HCEC 1CT (cell line): ENCODE measurements at places on chromosomes 3 and 15.

GRCh38 chr3:111570404-111571030 is 24.6 kb downstream of the ZBED2 start:
- no peak for DNase-seq

DNA sequence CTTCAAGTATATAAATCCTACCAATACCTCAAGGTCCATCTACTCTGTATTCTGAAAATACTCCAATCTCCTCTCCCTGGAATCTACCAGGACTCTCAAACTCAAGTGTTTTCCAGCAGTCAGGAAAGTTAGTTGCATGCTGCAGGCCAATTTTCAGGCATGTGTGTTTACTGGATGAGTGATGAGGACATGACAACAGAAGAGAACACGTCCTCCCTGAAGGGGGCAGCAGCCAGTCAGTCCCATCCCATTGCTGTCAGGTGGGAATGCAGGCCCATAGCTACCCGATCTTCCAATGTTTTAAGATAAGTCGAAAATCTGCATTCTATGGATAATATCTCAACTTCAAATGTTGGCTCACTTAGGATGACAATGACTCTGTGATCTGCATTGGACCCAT is 496.2 kb downstream of the FHIT start:
- no peak for DNase-seq

DNA sequence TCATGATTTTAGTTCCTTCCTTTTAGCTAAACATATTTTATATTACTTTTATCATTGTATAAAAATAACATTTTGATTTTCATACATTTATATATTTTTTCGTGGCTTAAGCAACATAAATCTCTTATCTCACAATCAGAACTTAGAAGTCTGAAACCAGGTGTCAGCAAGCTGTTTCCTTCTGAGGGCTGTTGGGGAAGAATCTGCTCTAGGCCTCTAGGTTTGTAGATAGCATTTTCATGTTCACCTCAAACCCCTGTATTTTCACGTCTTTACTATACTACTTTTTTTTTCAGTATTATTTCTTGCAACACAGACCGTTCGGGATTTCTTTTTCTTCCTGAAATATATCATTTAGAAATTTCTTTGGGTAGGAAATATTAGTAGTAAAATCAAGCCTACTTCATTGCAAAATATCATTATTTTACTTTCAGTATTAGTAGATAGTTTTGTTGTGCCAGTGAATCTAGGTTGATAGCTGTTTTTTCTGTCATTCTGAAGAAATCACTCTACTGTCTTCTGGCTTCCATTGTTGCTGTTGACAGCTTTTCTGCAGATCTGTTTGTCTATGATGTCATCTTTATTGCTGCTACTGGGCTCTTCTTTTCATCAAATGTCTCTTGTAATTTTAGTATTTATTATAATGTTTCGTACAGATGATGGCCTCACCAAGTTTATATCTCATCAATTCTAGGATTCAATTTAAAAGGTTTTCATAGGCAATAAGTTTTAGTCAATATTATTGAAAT is 756.3 kb downstream of the VGLL3 start:
- DNase-seq, result no peak

GRCh38 chr15:80816936-80817335 is 37.8 kb downstream of the CEMIP start:
- DNase-seq, result no peak

- no peak for DNase-seq
Observed at GRCh38 chr3:3110299-3110630, at the start of gene IL5RA. IL5RA (minus strand) TSS chr3:3110374; CDS start chr3:3104984, 5,390 bp downstream.

DNA sequence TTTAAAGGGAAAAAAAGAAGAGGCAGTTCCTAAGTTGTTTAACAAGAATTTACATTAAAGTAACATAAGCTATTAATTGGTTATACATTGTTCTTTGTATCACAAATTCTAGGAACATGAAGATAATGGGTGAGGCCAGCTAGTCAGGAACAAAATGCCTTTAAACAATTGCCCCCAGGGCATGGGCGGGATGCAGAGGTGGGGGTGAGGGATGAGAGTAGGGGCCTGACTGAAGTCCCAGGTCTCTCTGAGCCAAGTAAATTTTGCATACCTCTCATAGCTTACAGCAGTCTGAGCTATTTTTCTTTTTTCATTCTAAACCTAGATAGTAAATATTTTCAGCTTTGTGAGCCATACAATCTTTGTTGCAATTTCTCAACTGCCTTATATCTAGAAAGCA is 77.8 kb upstream of the RNU6-1 start:
- DNase-seq, result no peak

DNA sequence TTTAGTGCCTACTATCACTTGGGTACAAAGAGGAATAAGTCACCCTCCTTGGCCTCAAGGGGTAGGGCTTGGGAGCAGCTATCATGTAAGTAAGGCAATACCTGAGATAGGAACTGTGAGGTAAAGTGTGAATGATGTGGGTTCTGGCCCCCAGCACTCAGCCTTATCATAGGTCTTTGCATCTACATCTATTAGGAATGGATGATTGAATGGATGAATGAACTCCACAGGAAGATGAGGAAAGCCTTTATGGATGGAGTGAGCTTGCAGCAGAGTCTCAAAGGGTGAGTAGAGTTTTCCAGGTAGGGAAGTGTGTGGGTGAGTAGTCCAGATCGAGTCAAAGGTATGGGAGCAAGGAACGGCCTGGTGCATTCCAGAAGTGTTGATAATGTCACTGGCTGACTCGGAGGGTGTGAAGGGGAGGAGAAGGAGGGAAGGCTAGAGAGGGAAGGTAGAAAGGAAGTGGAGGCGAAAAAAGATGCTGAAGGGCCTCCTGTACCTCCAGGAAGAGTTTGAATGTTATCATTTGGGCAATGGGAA is 13.1 kb upstream of the ABHD2 start:
- DNase-seq, result no peak

DNA sequence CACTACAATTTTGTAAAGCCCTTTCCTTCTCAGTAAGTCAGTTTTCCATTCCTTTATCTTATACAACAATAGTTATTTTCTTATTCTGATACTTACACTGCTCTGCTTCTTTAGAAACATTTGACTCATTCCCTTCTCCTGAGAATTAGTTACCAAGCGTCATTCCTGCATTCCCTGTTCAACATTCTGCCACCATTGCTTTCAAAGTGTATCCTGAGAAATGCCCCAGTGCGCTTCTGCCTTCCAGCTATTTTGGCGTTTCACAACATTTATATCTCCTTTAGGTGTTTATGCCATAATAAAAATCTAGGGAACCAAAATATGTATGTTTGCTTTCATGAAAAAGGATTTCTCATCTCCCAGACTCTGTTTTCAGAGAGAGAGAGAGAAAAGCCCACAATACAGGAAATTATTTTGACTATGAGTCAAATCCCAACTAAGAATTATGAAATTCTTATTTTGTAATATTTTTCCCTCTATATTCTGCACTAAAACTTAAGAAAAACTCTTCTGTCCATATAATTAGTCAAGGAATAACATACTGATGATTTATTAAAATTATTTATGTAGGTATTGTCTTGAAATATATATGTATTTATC is 118.2 kb upstream of the RAP2B start:
- DNase-seq, result peak; percentile 55

GRCh38 chr3:190017521-190018288 is 103.0 kb downstream of the P3H2 start:
- DNase-seq, result peak; percentile 68

- DNase-seq, result peak; percentile 82
Observed at GRCh38 chr3:194871143-194871863, 185.6 kb downstream of the FAM43A start.

DNA sequence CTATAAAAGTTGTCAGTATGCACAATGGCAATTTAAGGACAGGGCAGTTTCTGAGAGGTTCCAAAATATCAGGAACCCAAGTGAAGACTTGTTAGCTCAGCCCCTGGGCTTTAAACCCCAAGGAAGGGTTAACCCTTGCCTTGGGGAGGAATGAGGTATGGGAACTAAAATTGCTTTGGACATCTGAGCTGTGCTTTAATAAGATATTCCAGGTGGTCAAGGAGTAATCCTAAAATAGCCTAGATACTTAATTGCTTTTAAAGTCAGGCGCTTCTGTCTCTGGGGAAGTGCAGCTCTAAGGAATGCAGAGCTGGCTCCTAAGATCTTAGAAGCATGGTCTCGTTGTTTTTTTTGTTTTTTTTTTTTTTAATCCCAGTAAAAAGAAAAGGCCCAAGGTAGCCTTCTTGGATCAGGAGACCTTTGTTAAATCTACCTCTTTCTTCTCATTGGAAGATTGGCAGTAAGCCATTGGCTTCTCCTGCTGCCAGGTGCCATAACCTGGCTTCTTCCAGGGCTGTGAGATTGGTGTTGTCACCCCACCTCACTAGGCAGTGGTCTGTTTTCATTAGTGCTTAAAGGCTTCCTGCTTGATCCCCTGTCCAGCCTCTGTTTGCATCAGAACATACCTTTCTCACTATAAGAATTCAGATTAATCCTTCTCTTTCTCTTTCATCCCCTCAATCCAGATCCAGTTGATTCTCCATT is 24.5 kb downstream of the ARID3B start:
- no peak for DNase-seq

- peak; percentile 28 for DNase-seq
Observed at GRCh38 chr3:61936344-61936937, 375.1 kb downstream of the PTPRG start.

DNA sequence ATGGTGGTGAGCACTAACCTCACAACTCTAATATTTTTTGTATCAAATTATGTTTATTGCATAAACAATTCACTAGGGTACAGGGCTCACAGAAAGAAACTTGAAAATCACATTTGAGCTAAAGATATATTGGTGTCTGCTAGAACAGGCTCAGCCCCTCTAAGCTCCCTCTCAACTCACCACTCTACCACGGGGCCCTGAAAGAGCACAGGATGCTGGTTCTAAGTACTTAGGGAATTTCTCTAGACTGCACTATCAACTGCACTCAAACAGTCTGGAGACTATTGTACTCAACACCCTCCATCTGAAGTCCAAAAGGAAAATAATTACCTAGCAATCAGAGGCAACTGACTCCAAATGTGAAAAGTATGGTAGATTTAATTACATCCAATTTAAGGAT is 98.7 kb upstream of the STRIT1 start:
- peak; percentile 3 for DNase-seq
